Stimulated activated CD8-positive, alpha-beta memory T cell treated with anti-CD3 and anti-CD28 coated beads, Interleukin-7, amount 100 ng/mL, for 1 hour (primary cell): ENCODE measurements at places on chromosomes 2 and 18.

- DNase-seq: no peak
Observed at GRCh38 chr2:194062401-194062800, 1594.6 kb upstream of the SLC39A10 start.

- no peak for DNase-seq
Observed at GRCh38 chr2:42598656-42599055, 30.2 kb downstream of the MTA3 start.

DNA sequence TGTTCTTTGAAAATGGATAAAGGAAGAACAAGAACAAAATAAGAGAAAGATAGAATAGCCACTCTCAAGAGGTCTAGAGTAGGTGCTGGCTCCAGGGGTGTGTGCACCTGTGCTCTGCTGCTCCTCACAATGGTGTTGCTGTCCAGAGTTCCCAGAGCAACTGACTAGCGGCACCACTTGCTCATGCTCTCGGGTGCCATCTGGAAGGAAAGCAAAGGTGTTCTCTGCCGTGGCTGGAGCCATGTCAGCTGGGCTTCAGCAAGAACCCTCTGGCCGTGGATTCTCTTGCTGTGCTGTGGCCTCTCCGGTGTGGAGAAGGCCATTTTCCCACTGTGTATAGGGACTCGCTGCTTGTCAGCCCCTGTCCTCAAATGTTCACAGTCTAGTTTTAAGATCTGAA is 114.6 kb upstream of the TEX51 start:
- DNase-seq: no peak

DNA sequence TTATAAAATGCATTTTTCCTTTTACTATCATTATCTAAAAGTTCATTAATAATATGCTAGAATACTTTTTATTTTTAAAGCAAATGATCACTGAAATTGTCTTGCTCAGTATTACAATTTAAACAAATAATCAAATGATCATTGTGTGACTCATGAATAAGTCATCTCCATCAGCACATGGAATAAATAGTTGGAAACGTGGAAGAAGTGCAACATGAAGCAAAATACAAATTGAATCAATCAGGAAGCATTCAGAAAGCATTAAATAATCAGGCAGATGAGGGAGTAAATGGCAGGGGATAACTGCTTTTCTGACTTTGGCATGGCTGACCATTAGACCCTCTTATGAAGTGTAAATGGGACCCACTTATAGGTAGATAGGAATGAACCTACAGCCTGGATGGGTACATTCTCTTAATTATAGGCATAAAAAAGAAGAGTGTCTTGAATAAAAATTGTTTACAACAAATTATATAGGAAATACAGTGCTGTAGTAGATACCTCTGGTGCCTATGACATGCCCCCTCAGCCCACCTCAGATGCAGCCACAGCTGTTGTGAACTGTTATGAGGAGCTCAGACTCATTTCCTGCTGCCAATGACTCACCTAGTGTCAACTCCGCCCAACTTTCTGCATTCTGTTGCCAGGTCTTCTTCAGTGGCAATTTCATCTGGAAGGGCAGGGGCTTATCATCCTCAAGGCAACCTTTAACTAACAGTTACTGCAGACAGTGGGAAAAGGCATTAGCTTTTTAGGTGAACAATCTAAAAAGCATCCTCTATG is 936.0 kb downstream of the TRIB2 start:
- no peak for DNase-seq

GRCh38 chr2:17643031-17643615 is 102.6 kb downstream of the VSNL1 start:
- DNase-seq: no peak

DNA sequence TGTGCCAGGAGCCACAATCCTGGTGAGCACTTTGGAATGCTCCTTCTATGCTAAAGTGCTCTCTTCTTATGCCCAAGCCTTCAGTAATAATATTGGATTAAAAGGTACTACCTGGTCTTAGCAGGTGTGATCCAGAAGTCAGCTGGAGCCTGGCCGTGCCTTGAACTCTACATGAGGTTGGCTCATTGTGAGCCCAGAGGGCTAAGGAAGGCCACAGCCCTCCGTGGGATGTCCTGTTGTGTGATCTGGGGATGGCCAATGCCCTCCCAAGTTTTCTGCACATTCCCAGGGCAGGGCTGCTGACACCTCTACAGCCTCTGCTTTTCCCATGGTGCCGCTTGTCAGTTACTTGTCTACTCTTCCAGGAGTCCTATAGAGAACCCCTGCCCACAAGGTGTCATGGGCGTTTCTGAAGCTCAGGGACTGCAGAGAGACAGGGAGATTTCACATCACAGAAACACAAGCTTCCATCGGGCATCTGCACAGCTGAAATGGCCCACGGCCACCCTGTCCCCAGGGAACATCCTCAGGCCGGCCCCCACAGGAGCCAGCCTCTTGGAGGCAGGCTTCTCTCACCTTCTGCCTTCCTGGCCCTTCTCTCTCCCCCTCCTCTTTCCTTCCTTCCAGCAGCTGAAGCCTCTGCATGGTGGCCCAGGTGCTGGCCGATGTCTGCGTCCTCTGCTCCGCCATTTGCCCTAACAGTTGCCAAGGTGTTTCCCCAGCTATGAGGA is 27.3 kb upstream of the GPR55 start:
- no peak for DNase-seq

DNA sequence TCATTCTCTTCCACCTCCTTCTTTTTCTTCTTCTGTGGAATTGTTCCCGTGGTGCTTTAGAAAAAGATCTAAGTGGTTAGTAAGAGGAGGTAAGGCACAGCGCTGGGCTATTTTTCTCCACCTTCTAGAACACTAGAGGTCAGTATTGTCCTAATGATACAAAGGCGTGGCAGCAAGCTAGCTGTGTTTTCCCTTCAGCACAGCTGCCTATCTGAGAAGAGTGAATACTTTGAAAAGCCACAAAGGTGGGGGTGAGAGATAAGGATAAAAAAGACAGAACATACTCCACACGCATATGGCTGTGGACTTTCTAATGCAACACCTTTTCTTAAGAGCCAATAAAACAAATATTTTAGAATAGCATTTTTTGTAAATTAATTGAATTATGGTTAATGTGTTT is 2.1 kb downstream of the CNTNAP5 start:
- no peak for DNase-seq

DNA sequence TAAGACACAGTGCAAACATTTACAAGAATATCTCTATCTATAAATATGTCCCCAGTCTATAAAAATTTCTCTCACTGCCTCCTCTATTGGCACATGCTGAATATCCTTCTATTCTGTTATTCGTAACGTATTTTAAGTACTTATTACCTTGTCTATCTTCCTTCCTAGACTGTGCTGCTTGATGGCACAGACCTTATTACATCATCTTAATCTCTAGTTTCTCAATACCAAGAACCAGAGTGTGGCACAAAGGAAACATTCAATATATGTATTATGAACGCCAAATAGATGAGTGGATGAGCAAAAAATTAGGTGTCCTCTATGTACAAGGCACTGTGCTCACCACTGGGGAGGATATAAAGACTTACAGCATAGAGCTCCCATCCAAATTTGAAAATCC is 282.8 kb downstream of the NBAS start:
- DNase-seq: no peak

DNA sequence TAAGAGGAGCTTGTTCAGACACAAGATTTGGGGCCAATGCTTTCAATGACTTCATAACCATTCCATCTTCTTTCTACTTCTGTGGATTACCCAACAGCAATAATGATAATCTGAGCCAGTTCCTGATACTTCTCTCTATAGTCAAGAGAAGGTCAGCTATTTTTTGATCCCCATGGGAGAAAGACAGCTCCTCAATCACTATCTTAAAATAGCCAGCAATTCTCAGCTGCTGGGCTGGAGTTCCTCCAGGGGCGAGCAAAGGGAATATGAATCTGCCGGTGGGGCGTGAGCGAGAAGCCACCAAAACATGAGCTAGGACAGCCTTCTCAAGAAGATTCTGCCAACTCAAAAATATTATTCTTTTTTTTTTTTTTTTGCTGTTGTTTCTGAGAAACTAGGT is at the start of gene TMEM182:
TSS of gene TMEM182 (plus strand) at position 269 of the 400 bp plus-strand sequence. CDS start 187 bp downstream, outside the sequence.
- no peak for DNase-seq

- no peak for DNase-seq
Observed at GRCh38 chr18:78804206-78805030, 175.2 kb upstream of the SALL3 start.

GRCh38 chr2:217610401-217610814 is 392.4 kb downstream of the TNS1 start:
- DNase-seq: no peak

DNA sequence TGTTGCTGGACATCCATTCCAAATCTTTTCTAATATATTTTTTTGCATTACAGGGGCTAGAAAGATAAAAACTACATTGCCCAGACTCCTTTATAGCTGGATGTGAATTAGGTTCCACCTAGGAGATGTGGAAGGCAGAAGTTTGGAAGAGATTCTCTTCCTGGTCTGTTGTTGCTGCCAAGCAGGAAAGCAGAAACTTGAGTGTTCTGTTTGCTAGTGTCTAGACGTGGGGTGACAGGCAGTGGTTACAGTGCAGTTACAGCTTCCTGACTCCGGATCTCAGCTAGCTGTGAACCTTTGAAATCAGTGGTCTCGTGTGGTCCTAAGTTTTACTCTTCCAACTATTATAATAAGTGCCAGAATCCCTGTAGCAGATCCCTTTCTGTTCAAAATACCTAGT is 46.2 kb downstream of the COL4A4 start:
- no peak for DNase-seq

DNA sequence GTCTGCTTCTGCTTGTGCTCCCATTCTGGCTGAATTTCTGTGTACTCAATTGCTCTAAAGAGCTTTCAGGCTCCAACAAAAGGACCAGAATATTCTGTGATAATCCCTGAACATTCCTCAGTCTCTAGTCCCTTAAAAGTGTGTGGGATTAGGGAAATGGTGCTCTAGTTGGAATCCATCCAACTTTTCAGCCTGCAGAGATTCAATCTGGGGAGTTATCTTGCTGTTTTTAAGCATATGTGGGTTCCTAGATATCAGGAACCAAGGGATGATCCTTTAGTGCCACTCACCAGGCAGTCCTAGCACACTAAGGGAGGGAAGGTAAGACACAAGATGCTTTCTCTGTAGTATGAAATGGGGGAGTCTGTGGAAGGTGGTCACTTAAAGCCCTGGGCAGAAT is 140.3 kb upstream of the SLC1A4 start:
- DNase-seq: no peak

DNA sequence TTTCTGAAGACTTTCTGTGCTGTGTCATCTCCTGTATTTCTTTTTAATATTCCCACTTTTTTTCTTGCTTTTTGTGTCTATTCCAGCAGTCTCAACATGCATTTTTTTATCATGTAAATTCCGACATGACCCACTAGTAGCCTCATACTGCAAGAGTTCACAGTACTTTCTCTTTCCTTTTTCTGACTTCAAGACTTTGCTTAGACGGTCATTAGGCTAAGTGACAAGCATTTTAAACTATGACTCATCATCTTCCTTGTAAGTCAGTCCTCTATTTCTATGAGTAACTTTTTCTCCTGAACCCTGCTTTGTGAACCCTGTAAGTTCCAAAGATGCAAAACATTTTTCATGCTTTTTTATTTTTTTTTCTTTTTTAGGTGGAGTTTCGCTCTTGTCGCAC is 381.2 kb downstream of the TXNL1 start:
- no peak for DNase-seq

DNA sequence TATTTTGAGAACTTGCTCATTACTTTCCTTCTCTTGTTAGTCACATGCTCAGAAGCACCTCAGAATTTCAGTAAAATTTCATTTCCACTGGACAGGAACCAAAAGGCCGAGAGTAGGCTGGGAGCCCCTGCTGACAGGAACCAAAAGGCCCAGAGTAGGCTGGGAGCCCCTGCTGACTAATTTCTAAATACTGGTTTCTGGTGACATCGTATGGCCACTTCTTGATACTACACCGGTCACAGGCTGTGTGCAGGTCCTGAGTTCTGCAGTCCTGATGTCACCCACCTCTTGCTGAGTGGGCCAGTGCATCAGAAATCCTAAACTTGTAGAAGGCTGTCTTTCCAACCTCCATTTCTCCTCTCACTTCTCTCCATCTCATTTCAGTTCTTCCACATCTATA is 17.7 kb upstream of the EN1 start:
- no peak for DNase-seq

DNA sequence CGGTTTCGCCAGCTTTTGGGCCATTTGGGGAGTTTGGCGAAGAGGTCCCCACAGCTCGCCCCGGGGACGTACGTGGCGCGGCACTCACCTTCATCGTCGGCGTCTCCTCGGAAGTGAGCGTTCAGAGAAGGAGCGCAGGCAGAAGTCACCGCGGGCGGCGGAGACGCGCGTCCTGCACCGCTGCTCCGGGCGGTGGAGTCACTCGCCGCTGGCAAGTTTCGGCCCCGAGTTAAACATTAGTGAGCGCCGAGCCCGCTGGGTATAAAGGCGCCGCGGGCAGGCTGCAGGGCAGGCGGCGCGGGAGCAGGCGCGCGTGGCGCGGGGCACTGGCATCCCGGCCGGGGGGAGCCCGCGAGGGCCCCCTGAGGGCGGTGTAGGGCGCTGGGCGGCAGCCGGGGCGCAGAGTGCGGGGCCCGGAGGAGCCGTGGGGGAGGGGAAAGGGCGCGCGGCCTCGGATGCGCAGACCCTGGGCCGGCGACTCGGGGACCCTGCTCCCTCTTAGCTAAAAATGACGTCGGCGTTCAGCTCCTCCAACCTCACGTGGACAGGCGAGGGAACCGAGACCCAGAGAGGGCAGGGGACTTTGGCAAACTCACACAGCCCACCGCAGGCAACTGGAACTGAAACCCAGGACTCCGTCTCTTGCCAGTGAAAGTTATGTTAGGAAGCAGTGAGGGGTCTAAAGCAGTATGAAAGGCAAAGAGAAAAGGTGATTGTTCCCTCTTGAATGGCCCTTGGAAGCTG is at the start of gene DPP4:
TSS of gene DPP4 (minus strand) at position 328 of the 744 bp plus-strand sequence. CDS start at position 94, 234 bp downstream.
- DNase-seq: peak; percentile 17

GRCh38 chr2:98084869-98085238 is 2.1 kb upstream of the VWA3B start:
- DNase-seq: no peak

DNA sequence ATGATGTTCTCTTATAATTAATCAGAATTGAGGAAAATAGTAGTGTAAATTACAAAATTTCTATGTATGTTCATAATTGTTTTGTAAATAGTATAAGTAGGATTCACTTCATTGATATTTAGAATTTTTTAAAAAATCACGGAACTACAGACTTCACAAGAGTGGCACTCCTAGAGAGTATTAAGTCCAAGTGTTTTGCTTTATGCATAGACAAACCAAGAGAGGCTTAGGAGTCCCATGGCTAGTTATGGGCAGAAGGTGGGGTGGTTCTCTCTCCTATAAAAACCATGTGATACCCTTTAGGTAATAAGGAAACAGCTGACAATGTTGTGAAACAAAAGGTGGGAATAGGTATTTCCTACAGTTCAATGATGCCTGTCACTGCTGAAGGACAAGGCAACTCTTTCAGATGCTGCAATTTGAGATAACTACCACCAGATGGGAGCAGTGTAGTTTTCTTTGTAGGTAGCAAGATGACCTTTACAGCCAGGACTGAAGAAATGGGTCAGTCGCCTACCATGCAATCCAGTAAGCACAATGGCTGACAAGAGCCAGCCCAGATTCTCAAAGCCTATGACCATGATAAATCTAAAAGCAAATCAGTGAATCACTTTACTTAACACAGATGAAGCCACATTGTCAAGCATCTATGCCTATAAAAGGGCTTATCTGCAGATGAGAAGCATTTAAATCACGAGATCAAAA is 83.9 kb downstream of the AAK1 start:
- no peak for DNase-seq

GRCh38 chr2:233075141-233075965 is 15.2 kb downstream of the INPP5D start:
- no peak for DNase-seq

- DNase-seq: no peak
Observed at GRCh38 chr18:8807488-8807805, 102.1 kb downstream of the MTCL1 start.
